ENCODE measurements at places on chromosomes 11 and 22.

DNA sequence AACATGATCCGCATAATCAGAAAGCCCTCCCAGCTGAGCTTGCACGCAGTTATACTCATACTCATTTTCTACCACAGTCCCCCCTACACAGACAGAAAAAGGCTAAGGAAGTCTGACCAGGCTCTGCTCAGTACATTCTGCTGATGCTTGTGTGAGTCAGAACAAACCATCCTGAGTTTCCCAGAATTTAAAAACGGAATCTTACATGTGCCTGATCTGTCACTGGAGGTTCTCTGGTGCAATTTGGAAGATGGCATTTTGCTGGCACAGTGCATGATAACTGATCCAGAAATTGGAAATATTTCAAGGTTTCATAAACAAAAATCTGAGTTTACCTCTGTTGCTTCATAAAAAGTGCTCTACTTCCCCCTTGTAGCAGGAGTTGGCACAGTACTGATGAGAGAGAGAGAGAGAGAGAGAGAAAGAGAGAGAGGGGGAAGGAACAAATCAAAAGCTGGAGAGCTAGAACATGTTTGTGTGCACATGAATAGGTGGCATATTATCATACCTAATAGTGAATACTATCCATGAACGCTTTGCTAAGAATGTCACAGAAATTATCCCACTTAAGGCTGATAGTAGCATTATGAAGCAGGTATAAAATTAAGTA, 1085.3 kb downstream of the DLG2 start:
- DNase-seq: no peak

GRCh38 chr11:8832571-8833260, 78.3 kb upstream of the AKIP1 start:
- no peak for DNase-seq

GRCh38 chr22:37234736-37235711, 9.0 kb downstream of the RAC2 start:
- no peak for DNase-seq

DNA sequence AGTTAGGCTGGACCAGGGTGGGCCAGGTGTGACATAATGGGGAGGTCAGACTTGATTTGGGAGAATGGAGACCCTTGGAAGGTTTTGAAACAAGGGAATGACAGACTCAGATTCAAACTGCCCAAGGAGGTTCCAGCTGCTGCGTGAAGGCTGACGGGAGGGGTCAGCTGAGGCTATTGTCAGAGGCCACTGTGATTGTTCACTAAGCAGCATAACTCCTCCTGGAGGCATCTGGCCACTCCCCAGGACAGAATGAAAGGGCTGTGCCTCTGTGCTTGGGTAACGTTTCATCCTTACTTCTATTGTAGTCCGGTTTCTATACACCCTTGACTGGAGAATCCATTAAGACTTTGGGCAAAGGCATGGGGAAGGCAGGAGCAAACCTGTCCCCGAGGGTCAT, 126.6 kb downstream of the DSCAML1 start:
- no peak for DNase-seq

GRCh38 chr11:112408517-112408916, 147.9 kb upstream of the PLET1 start:
- no peak for DNase-seq
